ENCODE measurements at places on chromosomes 11 and 22.

DNA sequence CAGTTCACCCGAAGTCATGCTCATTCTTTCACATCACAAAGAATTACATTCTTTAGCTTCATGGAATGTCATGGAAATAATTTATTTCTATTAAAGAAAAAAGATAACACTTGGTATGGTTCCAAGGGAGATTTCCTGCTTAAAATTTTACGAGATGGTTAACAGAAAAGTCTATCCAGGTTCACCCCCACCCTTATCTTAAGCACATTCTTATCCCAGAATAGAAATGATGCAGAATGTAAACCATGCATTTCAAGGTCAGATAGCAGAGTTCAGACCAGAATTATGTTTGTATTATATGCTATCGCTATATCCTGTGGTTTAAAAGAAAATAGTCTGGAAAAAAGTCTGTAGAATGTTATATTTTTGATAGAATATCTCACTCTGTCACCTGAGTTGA lies 58.7 kb downstream of the GAS2 start:
- no peak for DNase-seq

- no peak for DNase-seq
These were observed 78.1 kb downstream of the KIAA1671 start for GRCh38 chr22:25030636-25031035.

GRCh38 chr11:102831489-102832440 lies 11.6 kb downstream of the MMP3 start:
- DNase-seq: peak; percentile 46

- DNase-seq: peak; percentile 92
These were observed at the start of gene PDGFB for GRCh38 chr22:39244496-39245129. TSS of gene PDGFB (minus strand) at chr22:39244982. CDS start at chr22:39243963, 1,019 bp downstream.

GRCh38 chr11:46207270-46207669 lies 70.2 kb upstream of the CREB3L1 start:
- no peak for DNase-seq
